ENCODE measurements at places on chromosomes 11 and 22. TPM values are rescaled to one million over a fixed set of nuclear protein-coding genes. Genes with fewer than 3 reads are reported as not detected.

OR5P2 gene
- not detected for total RNA-seq

BBS1 gene
- total RNA-seq = 12.5 TPM

RBMXL2 gene
- not detected for total RNA-seq

MOB2 gene
- total RNA-seq = 37.7 TPM

MS4A12 gene
- total RNA-seq = not detected

TSSK2 gene
- not detected for total RNA-seq

CRYBB2 gene
- total RNA-seq = not detected

ATF4 gene
- total RNA-seq = 127 TPM

OR2AG2 gene
- under 0.01 TPM for total RNA-seq

SMCO4 gene
- 52.0 TPM for total RNA-seq

ANGPTL5 gene
- not detected for total RNA-seq

CCDC89 gene
- total RNA-seq = 0.32 TPM

MOGAT2 gene
- total RNA-seq = not detected

FEN1 gene
- 34.8 TPM for total RNA-seq

HBG2 gene
- total RNA-seq = not detected

Measured in bladder microvascular endothelial cell (primary cell).